Activated CD4-positive, alpha-beta T cell treated with anti-CD3 and anti-CD28 coated beads for 4 hours (primary cell): ENCODE measurements at places on chromosomes 2 and 18.

GRCh38 chr2:235568431-235568830 lies 74.6 kb downstream of the AGAP1 start:
- DNase-seq, result no peak

- DNase-seq, result no peak
Observed at GRCh38 chr2:120963997-120964705, 228.5 kb downstream of the GLI2 start.

DNA sequence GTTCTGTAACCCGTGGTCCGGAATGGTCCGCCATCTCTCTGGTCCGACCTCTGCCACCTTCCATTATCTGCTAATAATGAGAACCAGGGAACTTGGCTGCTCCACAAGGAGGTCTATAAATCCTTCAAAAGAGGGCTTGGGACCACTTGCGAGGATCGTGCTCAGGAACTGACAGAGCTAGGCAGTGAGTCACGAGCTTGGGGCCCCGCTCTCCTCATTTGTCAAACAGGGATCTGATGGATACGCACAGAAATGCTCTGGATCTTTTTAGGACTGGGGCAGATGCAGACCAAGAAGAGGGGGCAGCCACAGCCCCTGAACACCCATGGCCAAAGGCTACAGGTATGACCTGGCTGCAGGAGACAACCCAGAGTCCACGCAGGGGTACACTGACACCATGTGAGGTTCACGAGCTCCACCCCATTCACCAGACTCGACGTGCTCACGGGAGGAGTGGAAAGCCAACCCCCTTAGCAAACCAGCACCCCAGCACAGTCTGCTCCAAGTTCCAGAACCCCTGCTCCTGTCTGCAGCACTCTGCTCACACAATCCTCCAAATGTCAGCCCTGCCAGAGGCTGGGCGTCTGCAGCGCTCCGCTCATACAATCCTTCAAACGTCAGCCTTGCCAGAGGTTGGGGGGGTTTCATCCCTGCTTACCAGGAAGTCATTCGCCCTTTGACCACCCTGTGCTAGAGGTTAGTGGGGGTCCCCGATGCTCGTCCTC lies 45.8 kb downstream of the ANO7 start:
- no peak for DNase-seq

- no peak for DNase-seq
Observed at GRCh38 chr2:56334622-56335021, 150.8 kb downstream of the CCDC85A start.

DNA sequence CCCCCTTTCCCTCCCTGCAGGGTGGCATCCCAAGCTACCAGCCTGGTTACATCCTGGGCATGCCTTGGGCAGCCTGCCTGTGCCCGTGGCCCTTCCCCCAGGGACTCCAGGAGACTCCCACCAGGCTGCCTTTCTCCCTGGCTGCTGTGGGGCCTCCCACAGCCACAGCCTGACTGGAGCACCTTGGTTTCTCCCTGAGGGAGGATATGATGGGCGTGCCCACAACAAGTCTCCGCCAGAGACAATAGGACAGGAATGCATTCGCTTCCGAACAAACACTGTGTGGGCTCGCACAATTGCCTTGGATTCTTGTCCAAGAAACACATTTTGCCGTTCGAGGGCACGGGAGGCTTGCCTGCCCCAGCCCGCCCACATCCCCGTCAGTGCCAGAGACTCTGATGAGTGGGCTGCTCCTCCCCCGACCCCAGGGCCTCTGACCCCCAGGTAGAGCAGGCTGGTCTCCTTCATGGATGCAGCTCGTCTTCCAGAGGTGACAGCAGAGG lies 102.1 kb downstream of the SMAD7 start:
- DNase-seq, result no peak

DNA sequence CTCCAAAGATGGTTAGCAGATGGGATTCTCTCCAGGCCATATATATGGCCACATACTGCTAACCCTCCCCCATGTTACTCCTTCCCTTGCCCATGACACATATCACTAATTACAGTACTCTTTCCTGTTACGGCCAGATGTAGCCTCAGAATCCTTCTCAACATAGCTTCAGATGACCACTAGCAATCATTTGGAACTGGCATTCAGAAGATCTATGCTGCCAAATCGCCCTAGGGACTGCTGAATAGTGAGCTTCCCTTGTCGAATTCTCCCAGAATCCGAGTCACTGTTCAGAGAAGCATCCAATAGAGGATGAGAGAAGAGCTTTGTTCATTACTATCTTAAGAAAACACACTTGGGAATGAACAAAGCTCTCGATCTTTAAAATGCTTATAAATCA lies 121.2 kb upstream of the TANK start:
- DNase-seq, result no peak
